ENCODE measurements at places on chromosomes 16 and 17.

DNA sequence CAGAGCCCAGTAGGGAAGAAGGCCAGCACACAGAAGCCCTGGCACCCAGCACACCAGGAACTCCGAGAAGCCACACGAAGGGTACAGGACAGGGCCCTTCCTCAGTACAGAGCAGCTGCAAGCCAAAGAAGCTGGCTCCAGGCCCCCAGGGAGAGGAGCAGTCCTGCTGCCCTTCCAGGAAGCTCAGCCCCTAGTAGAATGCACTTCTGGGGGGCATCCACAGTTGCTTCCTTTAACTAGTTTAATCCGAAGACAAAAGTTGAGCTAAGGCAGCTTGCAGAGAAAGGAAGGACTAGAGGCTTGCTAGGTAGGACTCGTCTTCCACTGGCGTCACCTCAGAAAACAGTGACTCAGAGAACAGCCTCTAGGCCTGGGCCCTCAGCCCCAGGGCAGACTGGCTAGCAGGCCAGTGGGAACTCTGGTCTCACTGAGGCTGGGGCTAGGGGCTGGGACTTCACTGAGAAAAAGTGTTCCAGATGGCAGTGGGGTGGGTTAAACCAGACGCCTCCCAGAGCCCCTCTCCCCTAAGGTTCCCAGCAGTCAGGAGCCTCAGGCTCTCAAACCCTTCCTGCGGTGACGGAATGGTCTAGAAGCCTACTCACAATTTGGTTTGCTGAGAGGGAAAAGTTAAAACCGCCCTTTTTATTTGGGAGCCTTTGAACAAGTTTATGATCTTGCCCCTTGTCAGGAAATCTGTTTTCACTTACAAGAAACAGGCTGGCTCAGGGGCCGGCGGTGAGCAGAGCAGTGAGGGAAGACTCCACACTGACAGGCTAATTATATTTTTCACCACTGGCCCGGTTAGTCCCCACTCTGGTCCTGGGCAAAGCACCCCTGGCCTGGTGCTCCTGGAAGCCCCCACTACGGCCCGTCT lies 41.4 kb downstream of the ACTG1 start:
- no peak for DNase-seq

GRCh38 chr17:36515837-36516236 lies 18.8 kb downstream of the MYO19 start:
- DNase-seq, result no peak

- DNase-seq, result peak; percentile 97
Measured at GRCh38 chr16:1971796-1972489, at the start of gene TBL3. Gene TBL3 (plus strand): TSS chr16:1972053. CDS start chr16:1972165, 112 bp downstream.

- DNase-seq, result no peak
Measured at GRCh38 chr17:8300226-8300625, 5.0 kb upstream of the SLC25A35 start.

DNA sequence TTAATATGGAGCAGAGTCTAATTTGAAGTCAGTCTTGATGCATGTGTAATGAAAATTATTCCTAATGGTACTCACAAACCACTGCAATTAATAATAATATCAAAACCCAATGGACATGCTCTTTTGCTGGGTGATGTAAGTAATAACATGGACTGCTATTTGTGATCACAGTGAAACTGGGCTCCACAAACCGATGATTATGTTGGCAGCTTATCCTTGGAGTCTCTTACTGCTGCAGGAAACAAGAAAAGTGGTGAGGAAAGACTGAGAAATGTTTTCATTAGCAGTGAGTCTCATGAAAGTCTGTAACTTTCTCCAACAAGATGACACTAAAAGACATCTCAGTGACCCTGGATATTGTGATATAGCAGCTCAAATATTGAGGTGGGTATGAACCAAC lies 45.2 kb downstream of the TMEM100 start:
- no peak for DNase-seq

DNA sequence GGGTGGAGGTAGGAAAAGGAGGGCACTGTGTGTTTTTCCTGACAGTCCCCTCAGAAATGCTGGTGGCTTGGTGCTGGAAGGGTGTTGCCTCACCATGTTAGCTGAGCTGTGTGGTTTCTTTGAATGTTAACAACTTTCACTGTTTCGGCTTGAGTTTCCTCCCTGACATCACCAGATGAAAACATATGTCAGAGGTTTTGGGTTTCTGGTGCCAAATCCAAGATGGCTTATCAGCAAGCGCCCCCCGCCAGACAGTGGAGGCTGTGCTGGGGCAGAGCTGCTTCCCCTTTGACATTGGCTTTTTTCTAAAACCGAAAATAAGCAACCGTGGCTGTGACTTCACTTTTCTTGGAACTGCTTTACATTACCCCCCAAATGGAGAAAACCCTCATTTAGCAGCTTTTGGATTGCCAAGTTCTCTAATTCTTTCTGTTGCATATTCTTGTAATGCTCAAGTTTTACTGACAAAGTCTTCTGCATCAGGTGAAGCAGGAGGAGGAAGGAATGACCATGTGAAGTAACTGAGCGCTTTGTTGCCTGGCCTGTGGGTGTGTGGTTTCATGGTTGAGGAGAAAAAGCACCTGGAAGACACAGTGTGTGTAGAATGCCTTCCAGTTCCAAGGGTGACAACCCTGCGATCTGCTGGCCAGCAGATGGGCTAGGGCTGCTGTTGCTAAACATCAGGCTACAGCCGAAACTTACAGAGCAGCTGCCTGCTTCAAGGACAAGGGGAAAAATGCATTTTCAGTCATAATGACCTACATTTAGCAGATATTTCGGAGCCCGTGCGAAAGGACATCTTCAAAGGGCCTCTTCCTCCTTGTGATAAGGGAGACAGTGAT lies 9.7 kb downstream of the RMI2 start:
- DNase-seq, result peak; percentile 65

GRCh38 chr16:85935974-85936760 lies 37.2 kb downstream of the IRF8 start:
- DNase-seq, result peak; percentile 89

- no peak for DNase-seq
Measured at GRCh38 chr16:77336637-77337036, 98.2 kb downstream of the ADAMTS18 start.

GRCh38 chr17:40108970-40109824 lies 8.8 kb upstream of the NR1D1 start:
- DNase-seq, result no peak

DNA sequence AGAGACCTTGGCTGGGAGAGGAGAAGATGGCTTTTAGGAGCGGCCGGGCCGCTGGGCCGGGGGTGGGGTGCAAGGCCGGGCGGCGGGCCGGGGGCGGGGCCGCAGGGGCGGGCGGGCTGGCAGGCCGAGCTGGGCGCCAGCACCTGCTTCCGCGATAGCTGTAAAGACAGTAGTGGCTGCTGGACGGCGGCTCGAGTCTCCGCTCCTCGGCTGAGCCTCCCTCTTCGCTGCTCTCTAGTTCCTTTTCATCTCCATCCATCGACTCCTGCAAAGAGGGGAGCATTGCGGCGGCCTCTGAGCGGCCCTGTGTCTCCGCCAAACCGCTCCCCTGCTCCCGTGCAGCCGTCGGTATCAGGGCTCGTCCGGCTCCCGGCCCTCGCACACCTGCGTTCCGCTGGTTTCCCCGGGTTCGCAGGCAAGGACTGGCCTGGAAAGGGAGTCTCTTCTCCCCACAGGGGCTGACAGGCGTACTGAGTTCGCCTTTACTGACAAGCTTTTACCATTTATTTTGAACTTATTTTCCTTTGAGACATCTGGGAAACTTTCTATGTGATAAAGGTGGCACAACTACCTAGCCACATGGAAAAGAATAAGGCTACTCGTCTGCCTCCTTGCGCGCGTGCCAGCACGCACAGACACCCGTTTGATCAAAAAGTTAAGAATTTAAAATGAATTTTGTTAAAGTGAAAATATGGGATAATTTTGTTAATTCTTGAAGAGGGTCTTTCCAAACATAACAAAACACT lies at the start of gene C17orf75:
Gene C17orf75 (minus strand): TSS at position 317 of the 746 bp plus-strand sequence. CDS start 34 bp downstream, at position 283.
- peak; percentile 72 for DNase-seq

DNA sequence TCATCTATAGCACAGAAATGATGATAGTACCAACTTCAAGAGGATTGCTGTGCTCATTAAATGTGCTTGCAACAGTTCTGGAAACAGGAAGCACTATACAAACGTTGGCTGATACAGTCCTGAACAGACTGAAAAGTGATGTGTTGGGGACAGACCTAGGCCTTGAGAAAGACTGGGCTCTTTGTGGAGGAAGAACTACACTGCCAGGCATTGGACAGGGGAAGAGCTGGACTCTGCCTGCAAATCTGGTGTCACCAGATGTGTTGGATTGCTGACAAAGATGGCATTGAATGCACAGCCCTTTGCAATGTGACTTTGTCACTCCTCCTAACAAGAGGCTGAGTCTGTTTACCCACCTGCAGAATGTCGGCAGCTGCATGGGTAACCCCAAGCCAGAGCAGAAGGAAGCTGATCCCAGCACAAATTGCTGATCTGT lies 12.4 kb upstream of the ST6GALNAC2 start:
- no peak for DNase-seq

DNA sequence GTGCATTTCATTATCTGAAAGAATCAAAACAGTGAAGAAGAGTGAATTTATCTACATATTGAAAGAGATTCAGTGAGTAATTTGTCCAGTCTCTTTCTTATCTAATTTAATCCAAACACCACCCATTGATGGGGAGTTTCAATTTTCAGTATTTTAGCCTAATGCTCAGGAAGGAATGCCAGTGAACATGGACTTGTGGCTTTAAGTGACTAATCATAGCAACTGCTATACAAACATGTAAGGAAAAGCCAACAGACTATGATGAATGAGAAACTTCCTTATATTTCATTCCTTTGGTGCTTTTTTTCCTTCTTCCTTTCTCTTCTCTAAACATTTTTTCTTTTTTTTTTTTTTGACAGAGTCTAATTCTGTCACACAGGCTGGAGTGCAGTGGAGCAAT lies 885.8 kb downstream of the KCNJ2 start:
- no peak for DNase-seq

DNA sequence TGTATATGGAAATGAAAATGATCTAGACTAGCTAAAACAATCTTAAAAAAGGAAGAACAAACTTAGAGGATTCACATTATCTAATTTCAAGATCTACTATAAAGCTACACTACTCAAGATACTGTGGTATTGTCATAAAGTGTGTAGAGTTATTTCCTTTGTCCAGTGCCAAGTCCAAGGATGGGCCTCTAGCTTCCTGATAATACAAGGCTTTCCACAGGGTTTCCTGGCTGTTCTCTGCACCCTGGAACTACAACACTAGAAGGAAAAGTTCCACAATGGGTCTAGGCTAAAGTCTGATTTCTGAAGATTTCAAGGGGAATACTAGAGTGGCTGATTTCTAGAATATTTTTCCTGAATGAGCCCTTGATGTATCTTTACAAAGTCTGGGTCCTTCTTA lies 34.2 kb downstream of the TBC1D3B start:
- DNase-seq, result no peak

DNA sequence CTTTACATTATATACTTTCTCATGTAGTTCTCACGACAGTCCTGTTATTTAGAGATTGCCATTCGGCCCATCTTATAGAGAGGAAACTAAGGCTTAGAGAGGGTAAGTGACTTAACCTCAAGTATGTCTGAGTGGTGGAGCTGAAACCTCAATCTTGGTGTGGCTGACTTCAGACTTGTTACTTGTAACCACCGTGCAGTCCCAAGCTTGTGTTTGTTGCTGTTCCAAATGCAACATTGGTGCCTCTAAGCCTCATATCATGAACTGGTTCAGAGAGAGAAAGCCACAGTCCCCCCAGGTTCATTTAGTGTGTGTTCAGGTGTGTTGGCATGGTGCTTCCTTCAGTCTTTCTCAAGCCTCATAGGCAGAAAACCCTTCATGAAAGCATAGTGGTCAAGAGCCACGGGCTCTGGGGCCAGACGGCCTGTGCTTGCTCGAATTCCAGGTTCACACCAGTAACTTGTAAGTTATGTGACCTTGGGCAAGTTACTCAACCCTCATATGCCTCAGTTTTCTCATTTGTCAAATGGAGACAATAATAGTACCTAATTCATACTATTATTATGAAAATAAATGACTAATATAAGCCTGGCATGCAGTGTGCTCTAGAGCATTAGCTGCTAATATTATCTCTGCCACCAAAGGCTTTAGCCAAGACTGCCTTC lies 39.9 kb downstream of the CDH1 start:
- peak; percentile 37 for DNase-seq

DNA sequence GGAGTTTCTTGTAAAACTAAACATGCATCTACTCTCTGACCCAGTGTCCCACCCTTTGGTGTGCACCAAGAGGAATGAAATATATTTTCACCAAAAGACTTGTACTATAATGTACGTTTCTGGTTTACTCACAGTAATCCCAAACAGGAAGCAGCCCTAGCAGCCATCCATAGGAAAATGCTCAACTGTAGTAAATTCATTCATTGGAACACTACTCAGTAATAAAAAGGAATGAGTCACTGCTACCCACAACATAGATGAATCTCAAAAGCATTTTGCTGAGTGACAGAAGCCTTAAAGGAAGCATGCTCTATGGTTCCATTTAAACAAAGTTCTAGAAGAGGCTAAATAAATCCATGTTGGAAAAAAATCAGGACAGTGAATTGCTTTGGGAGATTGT lies 37.6 kb upstream of the DHRS7B start:
- DNase-seq, result no peak

GRCh38 chr17:79990051-79990592 lies 45.5 kb downstream of the TBC1D16 start:
- no peak for DNase-seq

- no peak for DNase-seq
Measured at GRCh38 chr17:43456661-43457361, 27.0 kb upstream of the DHX8 start.

GRCh38 chr17:4744999-4745969 lies 5.6 kb upstream of the CXCL16 start:
- DNase-seq, result no peak
